ENCODE measurements at places on chromosomes 6 and 20.

DNA sequence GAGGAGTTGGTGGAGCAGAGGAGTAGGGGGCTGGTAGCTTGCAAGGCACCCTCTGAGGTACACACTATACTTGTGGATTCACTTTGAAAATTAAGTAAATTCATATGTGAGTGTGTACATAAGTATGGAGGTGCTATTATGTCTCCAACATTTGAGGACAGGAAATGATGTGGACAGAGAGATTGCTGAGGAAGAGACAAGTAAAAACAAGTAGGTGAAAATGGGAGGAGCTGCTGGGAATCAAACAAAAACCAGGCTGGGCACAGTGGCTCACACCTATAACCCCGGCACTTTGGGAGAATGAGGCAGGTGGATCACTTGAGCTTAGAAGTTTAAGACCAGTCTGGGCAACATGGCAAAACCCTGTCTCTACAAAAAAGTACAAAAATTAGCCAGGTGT, 69.2 kb upstream of the LYRM2 start:
- no peaks in the 10 kb centered on the region for H3K4me1 ChIP-seq
- H3K36me3 ChIP-seq: peaks cover 80% of the 10 kb centered on the region
- no peak overlapping the region for H3K27ac ChIP-seq
- H3K27me3 ChIP-seq: no peaks in the 10 kb centered on the region

- ATAC-seq: no peak
- H3K4me1 ChIP-seq: no peaks in the 10 kb centered on the region
- no peak overlapping the region for H3K27ac ChIP-seq
- peaks cover 8% of the 10 kb centered on the region for H3K27me3 ChIP-seq
- H3K4me3 ChIP-seq: no peak overlapping the region
Measured at GRCh38 chr6:115835314-115835713, 225.4 kb downstream of the FRK start.

DNA sequence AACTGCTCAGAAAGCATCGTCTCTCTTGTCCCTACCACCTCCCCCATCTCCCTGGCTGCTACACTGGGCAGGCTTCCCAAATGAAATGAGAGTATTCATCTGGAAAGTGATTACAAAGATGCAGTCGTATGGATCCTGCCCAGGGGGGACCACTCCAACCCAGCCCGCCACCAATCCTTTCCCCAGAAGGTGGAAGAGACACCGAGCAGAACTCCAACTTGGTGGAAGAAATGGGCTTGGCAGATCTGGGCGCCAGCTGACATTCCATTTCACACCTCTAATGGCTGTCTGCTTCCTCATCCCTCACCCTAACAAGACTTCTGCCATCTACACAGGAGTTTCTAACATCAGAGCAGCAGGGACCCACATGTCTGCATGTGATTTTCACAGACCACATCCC, 12.7 kb downstream of the PKHD1 start:
- peaks cover 9% of the 10 kb centered on the region for H3K27me3 ChIP-seq
- no peaks in the 10 kb centered on the region for H3K36me3 ChIP-seq
- no peak for ATAC-seq
- H3K27ac ChIP-seq: no peak overlapping the region

- no peak overlapping the region for H3K4me3 ChIP-seq
- H3K27me3 ChIP-seq: no peaks in the 10 kb centered on the region
Measured at GRCh38 chr6:85472744-85473143, 22.9 kb downstream of the NT5E start.

DNA sequence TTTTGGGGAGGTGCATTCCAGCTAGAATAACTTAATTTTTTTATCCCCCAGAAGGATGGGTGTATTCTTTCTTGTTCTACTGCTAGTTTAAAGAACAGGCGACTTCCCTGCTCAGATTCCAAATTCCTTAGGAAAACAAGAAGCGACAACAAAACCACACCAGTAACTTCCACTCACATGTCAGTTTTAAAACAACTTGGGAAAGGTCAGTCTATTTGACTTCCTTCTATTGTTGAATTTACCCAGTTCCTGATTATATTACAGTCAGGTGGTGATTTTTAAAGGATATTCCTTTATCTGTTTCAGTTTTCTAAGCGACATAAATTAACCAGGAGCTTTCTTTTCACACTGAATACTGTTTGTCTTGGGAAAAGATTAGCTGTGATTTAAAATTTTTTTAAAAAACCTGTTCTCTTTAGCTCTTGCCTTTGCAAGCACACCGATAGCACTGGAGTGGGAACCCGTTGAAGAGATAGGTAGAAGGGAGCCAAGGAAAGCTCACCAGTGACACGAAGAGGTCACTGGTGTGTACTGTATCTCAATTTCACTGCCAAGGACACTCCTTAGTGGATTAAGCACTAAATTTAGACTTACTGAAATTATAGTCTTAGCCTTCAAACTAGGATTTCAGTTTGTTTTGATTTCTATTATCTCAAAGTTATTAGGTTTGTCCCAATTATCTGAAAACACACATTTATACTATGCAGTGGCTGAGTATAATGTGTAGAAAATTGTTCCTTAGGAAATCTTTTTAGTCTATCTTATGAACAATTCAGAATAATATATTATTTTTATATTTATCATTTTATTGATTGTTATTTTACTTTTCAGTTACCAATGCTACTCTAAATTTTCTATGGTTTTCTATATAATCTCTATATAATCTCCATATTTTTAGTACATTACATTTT, 22.3 kb downstream of the MARCKS start:
- H3K27ac ChIP-seq: no peak overlapping the region
- ATAC-seq: peak; percentile 94
- H3K36me3 ChIP-seq: no peaks in the 10 kb centered on the region
- no peaks in the 10 kb centered on the region for H3K27me3 ChIP-seq
- peaks cover 6% of the 10 kb centered on the region for H3K4me1 ChIP-seq

- no peak overlapping the region for H3K4me3 ChIP-seq
- ATAC-seq: no peak
- no peaks in the 10 kb centered on the region for H3K36me3 ChIP-seq
- no peaks in the 10 kb centered on the region for H3K27me3 ChIP-seq
- H3K27ac ChIP-seq: no peak overlapping the region
- H3K4me1 ChIP-seq: no peaks in the 10 kb centered on the region
Measured at GRCh38 chr6:1244941-1245340, 67.0 kb upstream of the FOXQ1 start.

Measured in stimulated activated memory B cell treated with anti-CD40 and anti-IgM and Interleukin-4, amounts not matched to agents 10 μg/mL and 1 μg/mL and 100 μg/mL, for 72 hours (primary cell).